ENCODE measurements at places on chromosomes 2 and 18.

GRCh38 chr2:85549826-85550225 is 10.9 kb downstream of the MAT2A start:
- no peak for DNase-seq

DNA sequence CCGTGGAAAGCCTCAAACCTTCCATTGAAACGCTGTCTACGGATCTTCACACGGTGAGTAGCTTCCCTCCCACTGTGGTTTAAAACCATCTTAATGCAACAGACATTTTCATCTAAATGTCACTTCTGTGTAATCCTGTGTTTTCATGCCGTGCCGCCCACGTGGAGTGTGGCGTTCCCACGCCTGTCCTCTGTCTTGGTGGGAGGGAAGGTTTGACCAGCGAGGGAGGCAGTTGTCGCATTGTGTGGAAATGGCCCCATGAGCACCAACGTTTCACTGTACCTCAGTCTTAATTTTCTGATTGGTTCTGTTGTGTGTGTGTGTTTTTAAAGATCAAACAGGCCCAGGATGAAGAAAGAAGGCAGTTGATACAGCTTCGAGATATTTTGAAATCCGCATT is 88.6 kb downstream of the ITGB1BP1 start:
- DNase-seq: no peak

DNA sequence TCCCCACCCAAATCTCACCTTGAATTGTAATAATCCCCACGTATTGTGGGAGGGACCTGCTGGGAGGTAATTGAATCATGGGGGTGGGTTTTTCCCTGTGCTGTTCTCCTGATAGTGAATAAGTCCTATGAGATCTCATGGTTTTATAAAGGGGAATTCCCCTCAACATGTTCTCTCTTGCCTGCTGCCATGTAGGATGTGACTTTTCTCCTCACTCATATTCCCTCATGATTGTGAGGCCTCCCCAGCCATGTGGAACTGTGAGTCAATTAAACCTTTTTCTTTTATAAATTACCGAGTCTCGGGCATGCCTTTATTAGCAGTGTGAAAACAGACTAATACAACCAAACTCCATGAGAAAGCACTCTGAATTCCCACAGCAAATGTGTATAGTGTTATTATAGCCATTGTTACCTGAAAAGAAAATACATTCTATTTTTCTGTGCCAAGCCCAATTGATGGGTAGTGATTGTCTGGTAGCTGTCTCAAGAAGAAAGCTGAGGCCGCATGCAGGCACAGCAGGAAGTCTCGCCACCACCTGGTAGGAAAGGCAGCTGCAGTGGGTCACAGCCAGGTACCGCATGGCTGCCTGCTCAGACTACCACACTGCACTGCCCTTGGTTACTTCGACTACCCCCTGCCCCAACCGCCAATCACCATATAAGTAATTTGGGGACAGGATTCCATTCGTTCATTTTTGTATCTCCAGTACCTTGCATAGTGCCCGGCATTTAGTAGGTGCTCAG is 10.3 kb upstream of the ZBTB7C start:
- DNase-seq: no peak

DNA sequence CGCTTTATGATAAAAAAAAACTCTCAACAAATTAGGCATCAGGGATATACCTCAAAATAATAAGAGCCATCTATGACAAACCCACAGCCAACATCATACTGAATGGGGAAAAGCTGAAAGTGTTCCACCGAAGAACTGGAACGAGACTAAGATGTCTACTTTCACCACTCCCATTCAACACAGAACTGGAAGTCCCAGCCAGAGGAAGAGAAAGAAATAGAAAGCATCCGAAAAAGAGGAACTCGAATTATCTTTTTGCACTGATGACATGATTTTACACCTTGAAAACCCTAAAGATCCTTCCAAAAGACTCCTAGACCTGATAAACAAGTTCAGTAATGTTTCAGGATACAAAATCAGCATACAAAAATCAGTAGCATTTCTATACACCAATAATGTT is 121.6 kb downstream of the ZRANB3 start:
- no peak for DNase-seq

- no peak for DNase-seq
Observed at GRCh38 chr18:62389761-62390481, 64.8 kb downstream of the TNFRSF11A start.

DNA sequence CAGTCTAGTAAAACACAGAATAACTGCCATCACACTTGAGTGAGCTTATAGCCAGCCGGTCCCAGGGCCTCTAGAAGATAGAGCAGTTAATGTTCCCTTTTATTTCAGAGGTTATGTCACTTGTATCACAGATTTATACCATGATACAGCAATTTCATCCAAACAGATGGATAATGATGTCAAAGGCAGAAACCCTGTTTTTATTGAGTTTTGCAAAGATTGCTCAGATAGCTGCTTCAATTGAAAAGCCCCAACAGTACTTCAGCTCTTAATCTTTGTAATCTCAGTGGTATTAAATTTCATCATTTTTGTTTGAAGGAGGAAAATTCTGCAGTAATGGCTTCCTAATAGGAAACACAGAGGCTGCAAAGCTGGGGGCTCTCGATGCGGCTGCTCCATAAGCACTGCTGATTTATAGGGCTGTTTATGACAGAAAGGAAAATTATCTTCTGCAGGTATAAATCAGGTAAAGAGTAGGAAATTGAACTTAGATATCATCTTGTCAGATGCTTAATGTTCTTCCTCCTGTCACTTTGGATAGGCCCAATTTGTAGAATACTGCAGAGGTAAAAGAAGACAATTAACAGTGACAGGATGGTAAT is 112.3 kb downstream of the LNPK start:
- DNase-seq: no peak

DNA sequence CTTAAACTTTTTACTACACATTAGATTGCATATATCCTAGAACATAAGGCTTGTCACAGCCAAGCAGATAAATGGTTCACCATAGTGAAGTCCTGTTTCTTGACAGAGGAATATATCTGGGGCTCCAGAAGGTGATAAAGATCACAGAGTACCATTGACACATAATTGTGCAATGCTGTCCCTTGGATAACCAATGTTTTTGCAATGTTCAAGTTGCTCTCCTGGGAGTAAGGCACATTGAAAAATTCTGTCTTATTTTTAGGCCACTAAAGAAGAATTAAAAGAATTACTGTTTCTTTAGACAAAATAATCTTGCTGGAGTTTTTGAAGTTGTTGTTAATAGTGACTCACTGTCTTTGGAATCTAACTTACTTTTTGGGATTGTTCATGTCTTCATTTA is 1132.8 kb downstream of the LRP1B start:
- no peak for DNase-seq

GRCh38 chr2:223877721-223878410 is 40.5 kb upstream of the AP1S3 start:
- no peak for DNase-seq

Measured in stimulated activated CD4-positive, alpha-beta T cell treated with anti-CD3 and anti-CD28 coated beads, TNF-alpha, amount 100 ng/mL, for 4 hours (primary cell).